NCI-H2029 treated with DMSO at 0.1 percent for 48 hours (cell line): ENCODE measurements at places on chromosomes 12 and 14.

DNA sequence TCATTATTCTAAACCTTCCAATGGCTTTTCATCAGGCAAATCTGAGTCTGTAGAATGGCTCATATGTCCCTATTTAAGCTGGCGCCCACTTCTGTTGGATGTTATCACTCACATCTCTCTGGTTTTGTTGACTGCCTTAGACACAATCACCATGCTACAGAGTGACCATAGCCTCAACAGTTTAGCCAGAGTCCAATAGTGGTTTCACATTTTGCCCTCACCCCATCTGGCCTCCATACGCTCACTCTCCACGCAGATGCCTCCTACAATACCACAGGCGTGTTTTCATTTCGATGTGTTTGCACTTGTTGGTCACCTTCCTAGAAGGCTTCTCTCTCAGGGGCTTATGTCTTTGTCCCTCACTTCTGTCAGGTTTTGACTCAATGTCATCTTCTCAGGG lies 3.4 kb downstream of the KLRB1 start:
- DNase-seq, result no peak

- DNase-seq, result no peak
Measured at GRCh38 chr12:67428431-67428830, 159.3 kb downstream of the CAND1 start.

DNA sequence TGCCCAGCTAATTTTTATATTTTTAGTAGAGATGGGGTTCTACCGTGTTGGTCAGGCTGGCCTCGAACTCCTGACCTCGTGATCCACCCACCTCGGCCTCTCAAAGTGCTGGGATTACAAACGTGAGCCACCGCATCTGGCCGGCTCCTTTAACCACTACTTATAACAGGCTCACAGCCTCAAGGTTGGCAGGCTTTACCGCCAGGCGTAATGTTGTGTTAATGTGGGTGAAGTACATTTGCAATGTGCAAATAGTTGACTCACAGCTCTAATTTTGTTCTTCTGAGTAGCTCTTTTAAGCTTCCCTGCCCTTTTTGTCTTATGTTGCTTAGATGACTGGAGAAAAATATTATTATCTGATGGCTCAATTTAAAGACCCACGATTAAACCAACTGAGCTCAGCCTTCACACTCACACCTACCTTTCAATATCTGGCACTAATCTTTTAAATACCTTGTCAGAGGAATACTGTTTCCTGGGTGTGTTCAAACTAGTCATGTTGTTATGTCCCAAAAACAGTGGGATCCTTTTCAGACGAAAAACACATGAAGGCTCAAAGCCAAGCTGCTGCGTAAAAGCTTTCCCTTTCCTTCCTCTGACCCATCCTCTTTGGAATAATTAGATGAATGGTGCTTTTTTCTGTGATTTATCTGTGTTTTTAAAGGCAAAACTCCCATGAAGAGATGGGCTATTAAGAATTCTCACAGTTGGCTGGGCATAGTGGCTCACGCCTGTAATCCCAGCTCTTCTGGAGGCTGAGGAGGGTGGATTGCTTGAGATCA lies 57.2 kb upstream of the USP44 start:
- DNase-seq, result peak; percentile 89

- no peak for DNase-seq
Measured at GRCh38 chr12:94930216-94930654, 73.3 kb downstream of the NDUFA12 start.

DNA sequence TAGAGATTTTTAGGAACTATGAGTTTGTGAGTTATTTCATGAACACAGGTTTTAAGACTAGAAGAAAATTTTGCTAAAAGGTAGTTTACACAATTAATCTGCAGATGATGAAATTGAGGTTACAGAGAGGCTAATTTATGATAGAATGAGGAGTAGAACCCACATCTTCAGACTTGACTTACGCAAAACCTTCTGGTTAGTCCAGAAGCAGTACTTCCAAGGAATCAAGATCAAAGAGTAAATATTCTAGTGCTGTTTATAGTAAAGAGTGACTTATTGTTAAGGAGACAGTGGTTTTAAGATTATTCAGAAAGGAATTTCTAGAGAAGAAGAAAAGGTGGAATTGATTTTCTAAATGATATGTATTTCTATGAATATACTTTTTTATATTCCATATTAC lies 10.6 kb upstream of the KITLG start:
- DNase-seq, result no peak

- no peak for DNase-seq
Measured at GRCh38 chr12:6834873-6835272, 5.9 kb upstream of the GNB3 start.

- DNase-seq, result no peak
Measured at GRCh38 chr12:89573051-89573810, 47.4 kb upstream of the POC1B start.

- no peak for DNase-seq
Measured at GRCh38 chr12:43044241-43044640, 454.7 kb upstream of the PRICKLE1 start.

DNA sequence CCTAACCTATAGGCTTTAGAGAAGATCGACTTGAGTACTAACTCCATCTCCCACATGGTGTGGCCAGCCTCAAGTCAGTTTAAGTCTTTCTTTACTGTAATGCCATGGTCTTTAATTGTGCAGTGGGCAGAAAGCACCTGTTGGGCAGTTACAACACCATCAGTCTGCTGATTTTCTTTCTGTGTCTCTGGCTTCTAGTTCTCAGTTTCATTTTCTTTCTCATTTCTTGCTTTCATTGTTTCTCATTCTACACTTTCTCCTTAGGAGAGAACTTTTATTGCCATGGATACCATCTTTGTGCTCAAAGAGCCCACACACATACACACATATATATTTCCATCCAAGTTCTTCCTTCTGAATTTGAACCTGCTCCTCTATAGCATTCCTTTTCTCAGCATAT lies 96.1 kb upstream of the SLC16A7 start:
- no peak for DNase-seq

- peak; percentile 34 for DNase-seq
Measured at GRCh38 chr14:77094672-77095284, 3.3 kb upstream of the CIPC start.

GRCh38 chr12:30308010-30308717 lies 387.5 kb downstream of the IPO8 start:
- no peak for DNase-seq

DNA sequence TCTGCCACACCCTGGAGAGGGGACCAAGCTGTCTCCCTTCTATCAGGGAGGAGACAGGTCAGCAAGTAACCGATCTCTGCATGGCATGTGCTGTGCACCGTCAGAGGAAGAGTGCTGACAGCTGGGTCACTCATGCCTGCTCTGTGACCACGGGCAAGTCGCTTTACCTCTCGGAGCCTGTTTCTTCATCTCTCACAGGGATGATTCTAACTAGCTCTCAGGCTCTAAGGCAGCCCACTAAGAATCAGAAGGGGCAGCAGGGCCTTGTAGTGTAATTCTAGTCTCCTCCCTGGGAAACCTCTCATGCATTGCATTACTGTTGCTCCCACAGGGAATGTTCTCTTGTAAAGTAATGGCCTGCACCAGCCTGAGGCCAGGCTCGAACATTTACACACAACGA lies 11.9 kb downstream of the CD9 start:
- no peak for DNase-seq

GRCh38 chr12:123319273-123319672 lies 45.4 kb downstream of the SBNO1 start:
- DNase-seq, result no peak

DNA sequence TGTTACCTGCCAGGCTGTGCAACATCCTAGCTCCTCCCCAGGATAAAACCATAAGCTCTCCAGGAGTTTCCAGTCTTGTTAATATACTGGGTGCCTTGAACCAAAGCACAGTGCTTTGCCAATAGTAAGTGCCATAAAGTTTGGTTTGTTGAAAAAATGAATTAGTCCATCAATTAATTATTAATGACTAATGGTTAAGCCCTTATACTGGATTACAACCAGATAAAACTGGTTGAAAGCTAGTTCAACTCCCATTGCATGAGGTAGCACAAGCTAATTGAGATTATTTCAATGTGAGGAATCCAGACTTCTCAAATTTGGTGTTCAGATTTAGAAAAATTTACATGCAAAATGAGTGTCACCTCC lies 1.6 kb upstream of the KRT3 start:
- no peak for DNase-seq

DNA sequence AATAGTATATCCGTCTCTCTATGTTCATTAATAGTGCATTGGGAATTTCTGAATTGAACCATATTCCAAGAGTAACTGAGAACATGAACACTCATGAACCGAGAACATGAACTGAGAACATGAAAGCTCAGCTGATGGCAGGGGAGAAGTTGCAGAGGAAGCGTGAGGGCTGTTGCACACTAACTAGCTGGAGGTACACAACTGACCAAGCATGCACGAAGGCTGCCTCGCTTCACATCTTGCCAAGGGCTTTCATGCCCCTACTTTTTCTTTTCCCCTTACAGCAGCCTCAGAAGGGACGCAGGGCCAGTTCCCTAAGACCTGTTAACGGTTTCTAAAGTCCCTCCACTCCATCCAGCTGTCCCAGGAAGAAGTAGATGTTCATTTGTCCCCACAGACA lies 4.3 kb downstream of the RNASE1 start:
- DNase-seq, result no peak

DNA sequence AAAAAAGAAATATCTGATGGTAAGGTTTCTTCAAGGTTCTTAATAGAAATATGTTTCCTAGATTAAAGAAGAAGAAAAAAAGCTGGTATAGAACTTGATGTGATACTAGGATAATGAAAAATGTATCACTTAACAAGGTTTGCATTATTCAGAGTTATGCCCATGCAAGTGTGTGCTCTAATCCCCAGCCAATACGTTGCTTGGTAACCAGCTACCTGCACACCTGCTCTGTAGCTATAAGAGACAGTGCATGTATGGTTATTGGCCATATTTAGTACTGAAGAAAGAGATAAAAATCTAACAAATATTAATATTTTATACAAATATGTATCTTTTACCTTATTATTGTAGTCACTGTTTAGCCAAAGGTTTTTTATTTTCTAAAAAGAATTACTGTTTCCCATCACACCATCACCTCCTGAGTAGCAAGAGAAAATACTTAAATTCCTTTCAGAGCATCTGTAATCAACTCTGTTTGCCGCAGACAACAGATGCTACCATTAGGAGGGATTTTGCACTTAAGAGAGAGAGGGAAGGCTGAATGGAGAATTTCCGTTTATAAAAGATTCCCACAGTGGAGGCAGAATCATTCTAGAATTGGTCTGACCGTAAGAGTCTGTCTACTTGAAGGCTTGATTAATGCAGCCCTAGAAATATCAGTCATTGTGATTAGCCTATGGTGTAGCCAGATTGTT lies 115.6 kb downstream of the NEDD1 start:
- DNase-seq, result peak; percentile 24

DNA sequence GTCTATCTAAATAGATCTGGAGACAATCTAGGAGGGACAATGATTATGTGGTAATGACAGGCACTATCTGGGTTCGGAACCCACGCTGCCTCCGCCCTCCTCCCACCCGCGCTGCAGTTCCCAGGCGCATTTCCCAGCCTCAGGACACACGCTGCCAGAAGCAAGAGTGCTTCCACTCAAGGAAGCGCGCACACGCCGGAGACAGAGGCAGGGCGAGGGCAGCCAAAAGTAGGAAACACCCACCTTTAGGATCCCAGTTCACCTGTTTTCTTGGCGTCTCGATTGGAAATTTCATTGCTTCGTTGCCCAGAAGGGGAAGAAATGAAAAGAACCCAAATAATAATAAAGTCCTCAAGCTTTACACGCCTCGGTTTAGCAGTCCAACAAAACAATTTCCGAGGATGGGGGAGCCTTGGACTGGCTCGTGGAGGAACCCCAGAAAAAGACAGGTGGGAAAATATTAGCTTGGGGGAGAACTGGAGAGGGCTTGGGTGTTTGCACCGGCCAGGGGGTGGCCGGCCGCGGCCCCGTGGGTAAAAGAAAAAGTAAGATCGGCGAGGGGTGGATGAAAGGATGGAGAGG lies 474 bp downstream of the KCNK10 start:
- DNase-seq, result no peak

GRCh38 chr12:103177639-103178255 lies 220.3 kb downstream of the ASCL1 start:
- DNase-seq, result no peak

GRCh38 chr14:64326502-64326901 lies 32.3 kb upstream of the ESR2 start:
- DNase-seq, result no peak

GRCh38 chr12:43835264-43835655 lies 621 bp upstream of the TMEM117 start:
- no peak for DNase-seq

GRCh38 chr14:65943150-65943549 lies 530.6 kb downstream of the FUT8 start:
- no peak for DNase-seq

- no peak for DNase-seq
Measured at GRCh38 chr12:43740511-43741100, 18.0 kb downstream of the PUS7L start.

DNA sequence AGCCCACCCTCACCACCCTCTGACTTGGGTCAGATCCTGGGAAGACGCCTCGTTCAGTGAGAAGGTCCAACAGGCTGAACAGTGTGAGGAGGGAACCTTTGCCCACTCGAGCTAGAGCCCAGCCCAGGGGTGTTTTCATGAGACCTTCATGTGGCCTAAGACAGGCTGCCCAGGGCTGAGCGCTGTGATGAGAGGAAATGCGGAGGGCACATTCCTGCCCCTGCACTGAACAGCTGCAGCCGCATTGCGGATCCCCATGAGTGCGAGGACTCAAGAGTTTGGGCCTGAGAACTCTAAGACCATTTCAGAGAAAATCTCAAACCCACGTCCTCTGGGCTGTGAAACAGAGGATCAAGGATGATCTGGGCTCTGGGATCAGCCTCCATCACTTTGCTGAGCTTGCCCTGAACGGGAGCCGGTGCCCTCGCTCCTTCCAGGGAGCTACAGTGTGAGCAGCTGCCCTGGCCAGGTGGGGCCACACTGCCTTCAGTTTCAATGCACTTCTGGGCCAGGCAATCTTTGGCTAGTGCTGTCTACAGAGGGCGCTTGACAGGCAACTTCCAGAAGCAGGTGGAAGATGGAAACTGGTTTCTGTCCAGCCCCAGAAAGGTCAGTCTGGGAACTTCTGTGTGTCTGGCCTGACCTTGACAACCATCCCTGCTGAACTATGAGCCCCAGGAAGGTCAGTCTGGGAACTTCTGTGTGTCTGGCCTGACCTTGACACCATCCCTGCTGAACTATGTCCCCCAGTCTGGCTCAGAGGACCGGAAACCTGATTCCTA lies 43.5 kb upstream of the P2RX7 start:
- DNase-seq, result no peak

- no peak for DNase-seq
Measured at GRCh38 chr12:107318556-107318805, 225.1 kb upstream of the CRY1 start.

DNA sequence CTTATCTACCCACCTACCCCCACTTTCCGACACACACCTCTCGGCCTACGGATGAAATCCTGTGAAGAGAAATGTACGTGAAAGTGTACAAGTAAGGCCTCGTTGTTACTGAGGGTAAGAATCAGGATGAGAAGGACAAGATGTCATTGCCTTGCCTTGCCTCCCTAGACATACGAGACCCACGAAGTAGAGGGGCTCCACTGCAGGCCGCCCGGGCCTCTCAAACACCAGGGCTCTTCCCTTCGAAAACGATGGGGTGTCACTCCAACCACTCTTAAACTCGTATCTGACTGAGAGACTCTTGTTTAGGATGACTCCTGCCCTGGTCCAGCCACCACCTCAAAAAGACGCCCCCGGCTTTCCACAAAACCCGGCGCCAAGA lies 498 bp downstream of the RACGAP1 start:
- DNase-seq, result no peak

- DNase-seq, result no peak
Measured at GRCh38 chr12:59698600-59698999, 102.8 kb downstream of the SLC16A7 start.
